Activated CD4-positive, CD25-positive, alpha-beta regulatory T cell treated with anti-CD3 and anti-CD28 coated beads, Interleukin-2, amount 50 U/mL, for 72 hours (primary cell): ENCODE measurements at places on chromosomes 4 and X.

GRCh38 chr4:105129286-105130040 is 17.2 kb upstream of the TET2 start:
- no peak for DNase-seq

- peak; percentile 37 for DNase-seq
Observed at GRCh38 chr4:83282049-83282535, 2.5 kb downstream of the COQ2 start.

DNA sequence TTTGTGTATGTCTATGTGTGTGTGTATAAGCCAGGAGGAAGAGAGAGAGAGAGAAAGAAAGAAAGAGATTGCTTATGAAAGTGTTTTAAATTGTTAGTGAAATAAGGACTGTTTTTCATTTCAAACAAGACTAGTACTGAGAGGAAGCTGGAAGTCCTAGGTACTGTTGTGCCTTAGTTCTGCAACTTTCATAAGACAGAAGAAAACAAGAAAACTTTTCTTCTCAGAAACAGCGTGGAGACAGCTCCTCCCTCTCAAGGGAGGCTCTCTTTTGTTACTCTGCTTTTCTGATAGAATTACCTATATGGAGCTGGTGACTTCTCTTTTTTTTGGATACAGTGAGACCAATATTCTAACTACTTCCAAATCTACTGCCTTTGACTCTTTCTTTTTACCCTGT is 62.5 kb downstream of the BANK1 start:
- no peak for DNase-seq

DNA sequence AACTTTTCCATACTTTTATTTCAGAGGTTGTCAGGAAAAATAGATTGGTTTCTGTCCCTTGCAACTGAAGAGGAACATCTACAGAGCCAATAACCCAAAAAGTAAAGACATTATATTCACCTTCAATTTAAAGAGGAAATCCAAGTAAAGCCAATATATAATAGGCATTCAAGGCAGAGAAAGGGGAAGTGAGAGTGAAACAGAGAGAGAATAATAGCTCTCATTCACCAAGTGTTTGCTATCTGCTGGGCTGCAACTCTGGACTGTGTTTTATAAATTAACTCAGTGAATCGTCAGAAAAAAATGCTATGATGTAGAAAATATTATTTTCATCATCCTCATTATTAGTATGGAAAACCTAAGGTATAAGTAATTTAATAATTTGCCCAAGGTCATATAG is 448.5 kb downstream of the TRAM1L1 start:
- DNase-seq = no peak

GRCh38 chr4:53380221-53380620 is 2.8 kb downstream of the FIP1L1 start:
- no peak for DNase-seq

GRCh38 chr4:82715731-82716617 is 82.6 kb downstream of the SCD5 start:
- DNase-seq = no peak

GRCh38 chr4:103774326-103774825 is 54.6 kb upstream of the TACR3 start:
- no peak for DNase-seq

GRCh38 chr4:24024605-24025004 is 134.8 kb upstream of the PPARGC1A start:
- no peak for DNase-seq
